ENCODE measurements at places on chromosomes 5 and 9.

DNA sequence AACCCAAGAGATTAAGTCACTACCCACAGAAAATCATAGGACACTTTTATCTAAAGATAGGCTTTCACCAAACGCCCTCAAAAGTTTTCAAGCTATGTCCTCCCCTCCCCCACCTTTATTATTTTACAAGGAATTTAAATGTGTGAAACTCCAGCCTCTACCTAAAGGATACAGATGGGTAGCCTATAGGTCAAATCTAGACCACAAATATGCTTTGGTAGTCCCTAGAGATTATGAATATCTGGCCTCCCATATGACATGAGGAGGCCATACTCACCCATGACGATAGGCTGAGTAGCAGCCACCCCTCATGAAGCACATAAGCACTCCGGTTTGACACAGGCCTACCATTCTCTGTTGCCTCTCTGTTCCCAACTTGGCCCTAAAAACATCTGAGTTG lies 11.9 kb downstream of the SIL1 start:
- no peak for DNase-seq

GRCh38 chr5:10801931-10802666 lies 41.1 kb upstream of the DAP start:
- DNase-seq = no peak

DNA sequence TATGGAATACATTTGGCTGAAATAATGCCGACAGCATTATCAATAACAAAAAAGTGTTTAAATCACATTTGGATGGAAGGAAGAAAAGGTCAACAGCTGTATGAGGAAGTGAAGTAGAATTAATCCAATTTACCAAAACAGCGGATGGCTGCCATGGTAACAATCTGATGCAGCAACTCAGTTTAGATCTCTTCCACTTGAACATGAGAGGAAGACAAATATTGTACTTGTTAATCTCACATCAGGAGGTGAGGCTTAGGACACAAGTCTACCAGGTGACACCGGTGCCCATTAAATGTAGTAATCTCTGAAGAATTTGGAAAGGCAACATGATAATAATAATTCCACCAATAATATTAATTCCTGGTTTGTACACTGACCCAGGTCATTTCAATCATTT lies 2.4 kb downstream of the RASEF start:
- DNase-seq = no peak

DNA sequence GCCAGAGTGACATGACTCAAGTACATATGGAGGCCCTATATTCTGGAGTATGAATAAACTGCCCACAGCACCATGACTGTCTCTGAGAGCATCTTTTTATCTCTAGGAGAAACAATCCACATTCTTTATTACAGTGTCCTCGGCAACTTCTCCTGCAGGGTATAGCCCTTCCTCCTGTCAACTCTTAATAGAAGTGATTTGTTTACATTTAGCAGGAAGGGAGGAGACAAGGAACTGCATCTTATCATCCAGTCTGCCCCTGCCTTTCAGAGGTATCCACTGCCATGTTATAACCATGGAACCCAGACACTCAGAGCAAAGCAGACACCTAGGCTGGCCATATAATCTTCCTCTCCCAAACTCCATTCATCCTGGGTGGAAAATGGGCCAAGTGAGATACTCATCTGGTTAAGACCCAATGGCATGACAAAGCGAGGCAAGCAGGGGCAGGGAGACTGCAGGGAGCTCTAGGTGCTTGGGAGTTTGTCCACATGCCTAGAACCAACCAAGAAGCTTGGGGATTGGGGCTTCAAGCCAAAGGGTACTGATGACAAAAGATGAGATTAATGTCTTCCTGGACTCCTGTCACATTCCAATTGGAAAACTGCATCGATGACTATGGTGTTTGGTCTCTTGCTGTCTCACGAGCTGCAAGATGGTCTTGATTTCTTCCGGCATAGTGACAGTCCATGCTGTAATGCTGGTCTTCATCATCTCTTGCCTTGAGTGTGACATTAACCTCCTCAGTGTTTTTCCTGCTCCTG lies 620.5 kb upstream of the KLF4 start:
- DNase-seq = no peak

- DNase-seq = no peak
Measured at GRCh38 chr9:6632516-6633183, 12.9 kb downstream of the GLDC start.

GRCh38 chr5:160047423-160047822 lies 38.5 kb downstream of the TTC1 start:
- no peak for DNase-seq

DNA sequence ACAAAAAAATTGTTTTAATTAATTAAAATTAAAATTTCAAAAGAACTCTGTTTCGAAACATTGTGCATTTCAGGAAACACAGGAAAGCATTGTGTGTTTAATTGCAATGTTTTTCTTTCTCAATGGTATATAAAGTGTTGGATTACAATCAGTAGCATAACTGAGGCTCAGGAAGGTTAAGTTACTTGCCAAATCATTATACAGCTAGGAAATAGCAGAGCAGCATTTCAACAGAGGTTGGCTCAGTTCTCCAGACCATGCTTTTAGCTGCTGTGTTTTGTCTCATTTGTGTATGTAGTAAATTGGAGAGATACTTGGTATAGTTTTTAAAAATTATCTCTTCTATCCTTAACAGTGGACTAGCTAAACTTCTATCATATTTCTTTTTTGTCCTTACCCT lies 30.0 kb upstream of the CAMLG start:
- no peak for DNase-seq

DNA sequence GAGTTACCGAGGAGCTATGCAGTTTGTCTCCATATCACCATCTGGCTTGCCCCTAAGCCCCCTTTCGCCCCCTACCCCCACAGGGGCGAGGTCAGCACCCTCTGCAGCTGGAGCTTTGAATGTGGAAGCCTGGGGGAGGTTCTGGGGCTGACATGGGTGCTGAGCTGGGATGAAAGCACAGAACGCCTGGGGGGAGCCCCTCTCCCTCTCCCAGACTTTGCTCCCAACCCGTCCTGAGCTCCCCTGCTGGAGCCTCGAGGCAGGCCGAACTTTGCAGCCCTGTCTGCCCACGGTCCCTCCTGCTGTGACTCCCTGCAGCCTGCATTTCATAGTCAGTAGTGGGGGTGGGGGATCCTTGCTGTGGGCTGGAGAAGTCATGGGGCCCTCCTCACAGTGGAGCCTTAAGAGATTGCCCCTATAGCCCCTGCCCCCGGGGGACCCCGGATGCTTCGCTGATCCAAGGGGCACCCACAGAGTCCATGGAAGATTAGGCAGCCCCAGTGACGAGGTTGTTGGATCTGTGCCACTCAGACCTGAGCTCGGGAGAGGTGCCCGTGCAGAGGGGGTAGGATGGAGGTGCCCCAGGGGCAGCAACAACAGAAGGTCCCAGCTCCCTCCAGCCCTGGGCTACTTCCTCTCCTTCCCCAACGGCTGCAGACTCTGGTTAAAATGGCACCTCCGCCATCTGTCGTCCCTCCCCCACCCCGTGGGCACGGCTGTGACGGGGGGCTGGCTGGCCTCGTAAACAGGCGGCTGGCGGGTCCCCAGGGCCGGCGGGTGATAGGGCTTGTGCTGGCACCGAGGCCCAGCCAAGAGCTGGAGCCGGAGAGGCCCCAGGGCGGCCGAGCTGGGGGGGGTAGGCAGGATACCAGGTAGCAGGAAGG lies 162.0 kb downstream of the C9orf50 start:
- no peak for DNase-seq

DNA sequence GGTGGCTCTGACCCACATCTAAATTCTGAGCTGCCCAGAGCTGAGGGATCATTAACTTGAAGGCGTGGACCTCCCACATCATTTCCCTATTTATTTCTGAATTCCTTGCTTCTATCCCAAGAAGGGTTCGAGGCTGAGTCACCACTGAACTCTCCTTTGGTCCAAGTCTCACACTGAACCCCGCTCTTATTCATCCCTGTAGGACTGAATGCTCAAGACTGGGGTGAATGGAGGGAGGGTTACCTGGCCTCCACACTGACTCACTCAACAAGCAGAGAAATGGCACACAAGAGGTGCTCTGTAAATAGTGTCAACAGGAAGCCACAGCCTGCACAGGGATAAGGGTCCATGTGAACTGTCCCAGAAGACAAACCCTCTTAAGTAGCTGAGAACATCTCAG lies 79.1 kb upstream of the FSTL4 start:
- DNase-seq = no peak

DNA sequence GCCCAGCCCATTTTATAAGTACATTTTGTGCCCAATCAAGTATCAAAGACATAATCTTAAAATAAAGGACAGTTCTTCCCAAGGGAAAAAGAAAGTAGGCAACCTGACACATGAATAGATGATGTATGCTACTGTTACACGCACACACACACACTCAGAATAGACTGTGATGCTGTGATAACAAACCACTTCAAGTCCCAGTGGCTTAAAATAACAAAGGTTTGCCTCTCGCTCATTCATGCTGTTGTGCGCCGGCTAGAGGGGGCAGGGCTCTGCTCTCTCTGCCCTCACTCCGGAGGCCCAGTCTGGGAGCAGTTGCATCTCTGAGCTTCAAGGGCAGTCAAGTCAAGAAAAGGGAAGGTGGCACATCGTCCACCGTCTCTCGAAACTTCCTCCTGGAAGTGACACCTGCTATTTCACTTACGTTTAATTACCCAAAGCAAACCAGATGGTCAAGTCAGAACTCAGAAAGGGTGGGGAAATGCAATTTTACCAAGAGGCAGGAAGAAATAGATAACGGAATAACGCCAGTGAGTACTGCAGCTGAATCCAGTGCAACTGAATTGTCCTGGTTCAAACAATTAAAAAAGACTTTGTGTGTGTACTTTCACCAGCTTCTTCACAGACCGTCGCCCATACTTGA lies 43.3 kb downstream of the ANKRD33B start:
- DNase-seq = no peak

DNA sequence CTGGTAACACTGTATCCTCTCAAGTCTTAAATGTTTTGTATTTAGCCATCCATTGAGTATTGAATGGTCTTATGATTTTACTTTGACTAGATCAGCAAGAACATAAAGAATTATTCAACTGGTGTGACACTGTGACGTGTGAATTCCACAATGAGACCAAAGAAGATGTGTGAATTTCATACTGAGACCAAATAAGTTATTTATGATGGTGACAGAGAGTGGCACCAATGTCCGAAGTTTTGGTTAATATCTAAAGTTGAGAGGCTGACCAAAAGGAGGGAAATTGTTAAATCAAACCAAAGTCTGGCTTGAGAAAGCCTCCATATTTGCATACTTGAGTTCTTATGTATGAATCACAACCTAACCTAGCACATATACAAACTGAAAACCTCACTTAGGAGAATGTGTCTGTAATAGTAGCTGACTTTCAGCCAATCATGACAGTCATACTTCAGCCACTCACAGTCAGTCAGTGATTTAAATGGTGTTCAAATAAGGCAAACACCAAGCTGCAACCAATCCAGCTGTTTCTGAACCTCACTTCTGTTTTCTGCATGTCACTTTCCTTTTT lies 31.5 kb upstream of the FAM170A start:
- no peak for DNase-seq

- no peak for DNase-seq
Measured at GRCh38 chr5:178461004-178461730, 129.0 kb downstream of the COL23A1 start.

DNA sequence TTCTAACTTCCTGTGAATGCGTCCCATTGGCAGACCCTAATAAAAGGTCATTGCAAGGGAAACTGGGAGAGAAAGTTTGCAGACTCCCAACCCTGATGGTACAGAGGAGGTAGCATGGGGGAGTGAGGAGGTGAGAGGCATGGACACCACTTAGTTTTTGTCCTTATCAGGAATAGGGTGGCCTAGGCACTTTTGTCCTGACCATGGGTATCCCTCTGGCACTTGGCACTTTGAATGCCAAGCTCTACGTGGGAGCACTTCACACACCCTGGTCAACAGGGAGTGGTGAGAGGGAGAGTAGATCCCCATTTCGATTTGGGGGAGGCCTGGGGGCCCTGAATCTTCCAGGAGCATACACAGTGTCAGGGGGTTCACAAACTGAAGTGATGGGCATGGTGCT lies 75.6 kb upstream of the SH3PXD2B start:
- no peak for DNase-seq

GRCh38 chr5:124402144-124402581 lies 344.3 kb downstream of the ZNF608 start:
- DNase-seq = no peak

- DNase-seq = no peak
Measured at GRCh38 chr5:1011226-1011631, 2.6 kb downstream of the NKD2 start.

- DNase-seq = no peak
Measured at GRCh38 chr9:95036676-95037075, 280.8 kb downstream of the FANCC start.

- no peak for DNase-seq
Measured at GRCh38 chr9:95070549-95071021, 246.9 kb downstream of the FANCC start.

DNA sequence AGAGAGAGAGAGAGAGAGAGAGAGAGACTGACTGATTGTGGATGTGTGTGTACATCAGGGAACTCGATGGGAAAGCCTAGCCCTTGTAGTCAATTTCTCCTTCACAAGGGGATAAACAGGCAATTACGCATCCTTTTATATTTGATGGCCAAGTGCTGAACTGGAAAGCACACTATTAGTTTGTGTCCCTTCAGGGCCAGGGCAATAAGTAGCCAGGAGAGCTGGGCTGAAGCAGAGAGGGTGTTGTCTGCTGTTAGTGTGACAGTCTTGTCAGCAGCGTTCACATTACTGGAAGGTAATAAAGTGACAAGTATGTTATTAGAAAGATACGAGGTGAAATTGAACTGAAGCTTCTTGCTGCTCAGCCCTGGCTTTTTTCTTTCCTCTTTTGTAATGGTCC lies 457.7 kb downstream of the BNC2 start:
- DNase-seq = no peak

GRCh38 chr9:134258332-134258731 lies 67.9 kb upstream of the RXRA start:
- DNase-seq = no peak

DNA sequence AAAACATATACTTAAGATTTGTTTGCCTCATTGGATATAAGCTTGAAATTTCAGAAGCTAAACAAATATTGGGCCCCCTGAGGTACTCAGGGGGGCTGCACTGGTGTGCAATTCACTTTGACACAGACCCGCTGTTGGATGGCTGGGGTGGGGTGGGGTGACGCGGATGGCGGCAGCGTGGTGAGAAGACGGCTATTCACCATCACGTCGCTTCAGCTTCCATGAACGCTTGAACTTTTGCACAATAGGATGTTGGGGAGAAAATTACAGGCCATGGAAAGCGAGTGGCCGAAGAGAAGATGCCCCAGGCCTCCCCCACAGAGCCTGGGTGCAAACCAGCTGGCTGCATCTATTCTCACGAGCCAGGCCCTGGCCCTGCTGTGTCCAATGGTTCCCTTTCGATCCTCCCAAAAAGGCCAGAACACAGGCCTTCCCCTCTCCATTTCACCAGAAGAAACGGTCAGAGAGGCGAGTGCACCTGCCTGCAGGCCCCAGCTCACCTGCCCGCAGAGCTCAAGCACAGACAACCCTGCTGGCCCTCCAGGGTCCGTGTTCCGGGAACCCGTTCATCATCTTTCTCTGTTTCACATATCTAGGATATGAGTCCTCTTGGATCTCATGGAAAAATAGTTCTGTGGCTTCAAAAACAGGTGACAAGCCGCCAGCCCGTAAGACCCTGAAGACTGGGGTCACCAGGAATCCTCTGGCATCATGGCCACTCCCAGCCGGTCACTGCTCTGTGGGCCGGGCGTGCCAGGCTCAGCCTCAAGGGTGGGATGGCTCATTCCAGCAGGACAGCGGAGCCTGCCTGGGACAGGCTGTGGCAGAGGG lies 46.8 kb upstream of the SARDH start:
- DNase-seq = no peak

- DNase-seq = no peak
Measured at GRCh38 chr9:132288361-132288760, 66.4 kb downstream of the SETX start.

Measured in stimulated activated CD4-positive, alpha-beta T cell treated with anti-CD3 and anti-CD28 coated beads, Interleukin-1b, Interleukin-23, amount 100 ng/mL, for 1 hour (primary cell).